ENCODE measurements at places on chromosomes 4 and X.

DNA sequence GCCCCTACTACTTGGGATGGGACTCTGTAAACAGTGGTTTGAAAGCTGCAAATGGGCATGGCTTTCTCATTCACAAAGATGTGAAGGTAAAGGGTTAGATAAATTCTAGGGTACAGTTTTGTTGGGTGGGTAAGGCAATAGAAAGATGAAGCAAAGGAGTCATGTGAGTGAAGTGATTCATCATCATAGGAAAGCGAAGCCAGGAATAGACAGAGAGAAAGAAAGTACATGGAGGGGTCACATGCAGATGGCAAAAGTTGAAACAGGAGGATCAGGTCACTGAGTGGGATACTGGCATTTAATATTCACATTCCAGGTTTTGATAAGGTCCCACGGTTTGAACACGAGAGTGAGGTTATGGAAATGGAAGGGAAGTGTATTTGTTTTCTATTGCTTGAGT is 8.2 kb upstream of the ABCG2 start:
- DNase-seq: no peak

DNA sequence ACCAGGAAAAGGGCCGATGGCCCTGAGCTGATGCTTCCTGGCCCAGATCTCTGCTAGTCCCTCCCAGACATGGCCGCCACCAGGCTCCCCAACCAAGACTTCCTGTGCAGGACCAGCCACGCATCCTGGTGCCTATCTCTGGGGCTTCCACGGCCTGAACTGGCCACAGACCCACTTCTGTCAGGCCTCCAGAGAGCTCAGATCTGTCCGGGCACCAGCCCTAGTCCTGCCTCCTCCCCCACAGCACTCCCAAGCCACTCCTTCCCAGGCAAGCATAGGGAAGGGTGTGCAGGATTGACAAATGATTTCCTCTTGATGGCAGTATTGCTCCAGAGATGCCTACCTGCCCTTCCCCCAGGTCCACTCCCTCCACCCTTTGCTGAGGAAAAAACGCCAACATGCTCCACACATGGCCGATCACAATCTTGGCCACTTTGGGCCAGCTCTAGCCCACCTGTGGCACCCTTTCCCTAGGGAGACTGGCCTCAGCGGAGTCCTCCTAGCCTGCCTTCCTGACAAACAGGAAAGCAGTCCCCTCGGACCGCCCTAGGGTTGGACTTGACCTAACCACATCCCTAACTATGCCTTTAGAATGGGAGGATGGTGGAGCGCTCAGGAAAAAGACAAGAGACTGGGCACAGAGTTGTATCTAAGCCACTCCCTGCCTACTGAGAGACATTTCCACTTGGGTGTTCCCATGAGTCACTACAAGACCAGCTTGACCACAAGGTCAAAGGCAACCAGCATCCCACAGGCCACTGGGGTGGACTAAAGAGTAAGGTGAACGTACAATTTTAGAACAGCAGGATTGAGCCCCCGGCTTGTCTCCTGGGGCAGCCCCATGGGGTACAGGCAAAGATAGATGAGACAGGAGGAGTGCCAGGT is 277.5 kb upstream of the AGTR2 start:
- DNase-seq: no peak

DNA sequence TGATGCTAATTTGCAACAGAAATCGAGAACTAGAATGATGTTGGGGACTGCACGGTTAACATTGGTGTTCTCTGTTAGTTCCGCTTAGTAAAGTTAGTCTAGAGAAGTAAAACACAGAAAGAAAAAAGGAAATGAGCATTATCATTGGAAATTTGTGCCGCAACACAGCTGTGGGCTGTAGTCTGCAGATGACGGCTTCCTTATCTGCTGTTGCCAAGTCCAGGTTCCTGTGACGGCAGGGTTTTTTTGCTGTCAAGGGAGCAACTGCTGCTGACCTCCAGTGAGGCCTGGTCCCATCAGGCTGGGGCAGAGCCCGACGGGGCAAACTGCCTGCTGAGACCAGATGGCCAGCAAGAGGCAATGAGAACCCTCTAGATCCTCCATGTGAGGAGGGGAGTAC is 38.9 kb upstream of the PHEX start:
- DNase-seq: peak; percentile 5

DNA sequence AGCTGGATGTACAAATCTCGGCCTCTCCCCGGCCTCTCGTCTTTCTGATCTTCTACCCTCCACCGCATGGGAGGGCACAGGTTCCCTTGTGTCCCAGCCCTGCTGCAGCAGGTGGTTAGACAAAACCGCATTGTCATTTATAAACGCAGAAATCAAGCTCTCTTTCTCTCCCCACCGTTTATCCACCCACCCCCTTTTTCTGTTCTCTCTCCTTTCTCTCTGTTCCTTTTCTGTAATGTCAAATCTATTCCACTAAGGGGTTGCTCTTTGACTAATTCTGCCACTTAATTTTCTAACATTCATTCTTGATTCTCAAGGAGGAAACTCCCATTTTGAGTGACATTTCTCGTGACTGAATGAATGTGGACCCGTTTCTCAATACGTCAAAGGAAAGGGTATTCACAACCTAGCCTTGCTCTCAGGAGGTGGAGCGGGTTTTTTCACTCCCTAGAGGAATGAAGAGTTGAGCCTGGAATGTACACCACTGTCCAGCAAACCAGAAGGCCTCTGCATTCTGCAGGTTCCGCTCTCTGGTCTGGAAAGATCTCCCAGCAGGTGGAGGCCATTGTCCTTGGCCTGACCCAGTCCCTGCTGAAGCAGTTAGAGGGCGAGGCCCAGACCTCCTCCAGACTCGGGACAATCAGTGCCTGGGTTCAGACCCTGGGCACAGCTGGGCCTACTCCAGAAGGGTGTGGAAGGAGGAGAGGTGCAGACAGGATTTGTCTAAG is 70.9 kb upstream of the ENPP6 start:
- no peak for DNase-seq

DNA sequence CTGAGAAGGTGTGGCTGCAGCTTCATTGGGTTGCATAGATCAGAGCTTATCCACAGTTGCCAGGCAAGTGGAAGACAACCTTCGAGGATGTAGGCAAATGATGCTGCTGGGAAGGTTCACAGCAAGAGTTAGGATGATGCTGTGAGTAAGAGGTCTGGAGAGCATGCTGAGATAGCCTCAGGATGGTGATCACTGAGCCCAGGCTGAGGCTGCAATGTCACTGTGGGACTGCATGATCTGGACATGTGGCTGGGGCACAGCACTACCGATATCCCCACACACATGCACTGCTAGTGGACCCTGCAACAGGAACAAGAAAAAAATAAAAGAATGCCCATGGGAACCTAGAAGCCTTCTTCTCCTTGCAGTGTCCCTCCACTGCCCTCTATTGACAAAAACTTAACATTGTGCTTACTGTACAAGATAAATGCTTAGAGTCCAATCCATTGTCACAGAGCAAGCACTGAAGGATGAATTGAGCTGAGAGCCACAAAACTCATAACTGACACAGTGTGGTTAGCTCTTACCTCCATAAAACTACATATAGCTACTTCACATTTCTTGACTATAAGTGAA is 105.6 kb downstream of the CNKSR2 start:
- no peak for DNase-seq

DNA sequence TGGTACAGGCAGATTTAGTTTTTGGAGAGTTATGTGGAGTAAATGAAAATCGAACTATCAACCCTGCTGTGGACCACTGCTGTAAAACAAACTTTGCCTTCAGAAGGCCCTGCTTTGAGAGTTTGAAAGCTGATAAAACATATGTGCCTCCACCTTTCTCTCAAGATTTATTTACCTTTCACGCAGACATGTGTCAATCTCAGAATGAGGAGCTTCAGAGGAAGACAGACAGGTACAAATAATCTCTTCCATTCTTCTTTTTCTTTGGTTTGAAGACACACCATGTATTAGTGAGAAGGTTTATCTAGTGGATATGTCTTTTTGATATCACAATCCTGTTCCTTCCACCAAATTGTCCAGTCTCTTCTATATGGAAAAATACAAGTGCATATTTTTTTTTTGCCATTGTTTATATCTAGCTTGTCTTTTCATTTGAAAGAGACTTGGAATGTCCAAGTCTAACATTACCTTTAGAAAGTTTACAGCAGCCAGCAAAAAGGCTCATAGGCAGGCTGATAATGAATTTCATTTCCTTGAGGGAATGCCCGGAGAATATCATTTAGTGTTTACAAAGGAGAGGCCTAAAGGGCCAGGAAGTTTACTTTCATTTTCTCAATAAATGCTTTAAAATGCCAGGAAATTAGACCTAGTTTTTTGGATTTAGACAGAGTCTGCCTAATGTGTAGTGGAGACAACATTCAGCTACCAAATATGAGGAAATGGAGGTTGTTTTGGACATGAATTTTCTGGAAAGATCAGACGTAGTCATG is 18.6 kb downstream of the AFM start:
- DNase-seq: no peak

DNA sequence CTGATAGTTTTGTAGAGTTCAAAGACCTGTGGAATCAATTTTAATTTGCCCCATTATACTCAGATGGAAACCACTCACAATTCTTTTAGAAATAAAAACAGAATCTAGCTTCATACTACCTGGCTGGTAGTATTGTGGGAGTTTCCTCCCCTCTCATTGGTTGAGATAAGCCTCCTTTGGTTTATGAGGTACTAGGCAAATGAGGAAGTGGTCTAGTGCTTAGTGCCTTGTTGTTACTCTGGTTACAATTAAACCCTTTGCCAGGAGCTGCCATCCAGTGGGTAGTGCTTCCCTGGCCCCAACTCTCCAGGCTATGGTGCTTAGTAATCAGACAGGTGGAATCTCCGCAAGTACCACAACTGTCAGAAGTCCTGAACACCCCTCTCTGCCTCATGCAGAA is 118.3 kb downstream of the CDKL5 start:
- DNase-seq: no peak

GRCh38 chr4:61079976-61080375 is 120.2 kb upstream of the ADGRL3 start:
- no peak for DNase-seq

DNA sequence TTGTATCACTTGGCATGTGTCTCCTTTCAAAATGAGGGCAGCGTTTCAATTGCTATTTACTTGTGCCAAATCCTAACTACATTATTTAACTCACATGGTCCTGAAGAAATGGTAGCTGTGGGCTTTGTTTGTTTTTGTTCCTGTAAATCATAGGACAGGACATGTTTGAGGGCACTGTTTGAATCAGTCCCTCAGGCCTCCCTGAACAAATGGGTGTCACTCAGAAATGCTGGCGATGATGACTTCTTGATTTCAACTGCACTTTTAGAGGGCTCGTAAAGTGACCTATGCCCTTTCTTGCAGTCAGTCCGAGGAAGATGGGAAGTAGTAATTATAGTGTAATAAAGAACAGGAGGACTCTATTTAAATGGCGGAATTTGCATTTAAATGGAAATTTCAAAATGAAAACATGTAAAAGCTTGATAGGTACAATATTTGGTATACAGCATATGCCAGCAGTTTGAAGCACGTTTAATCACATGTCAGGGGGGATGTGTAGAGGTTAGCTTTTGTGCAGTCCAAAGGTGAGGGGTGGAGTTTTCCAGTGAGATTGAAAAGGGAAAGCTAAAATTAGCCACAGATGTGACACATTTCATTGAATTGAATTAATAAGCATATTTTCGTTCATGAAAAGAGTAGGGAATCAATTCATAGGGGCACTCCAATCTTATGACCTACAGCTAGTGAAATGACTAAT is 1958.7 kb upstream of the IGFBP7 start:
- no peak for DNase-seq

- no peak for DNase-seq
These were observed 52.6 kb upstream of the PDHA1 start for GRCh38 chrX:19291086-19291485.

DNA sequence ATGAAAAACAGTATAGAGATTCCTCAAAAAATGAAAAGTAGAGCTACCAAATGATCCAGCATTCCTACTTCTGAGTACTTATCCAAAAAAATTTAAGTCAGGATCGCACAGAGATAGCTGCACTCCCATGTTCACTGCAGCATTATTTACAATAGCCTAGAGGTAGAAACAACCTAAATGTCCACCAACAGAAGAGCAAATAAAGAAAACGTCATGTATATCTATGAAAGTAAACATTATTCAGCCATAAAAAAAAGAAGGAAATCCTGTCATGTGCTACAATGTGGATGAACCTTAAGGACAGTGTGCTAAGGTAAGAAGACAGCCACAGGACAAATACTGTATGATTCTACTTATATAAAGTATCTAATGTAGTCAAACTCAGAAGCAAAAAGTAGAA is 12.4 kb downstream of the THOC2 start:
- DNase-seq: no peak

DNA sequence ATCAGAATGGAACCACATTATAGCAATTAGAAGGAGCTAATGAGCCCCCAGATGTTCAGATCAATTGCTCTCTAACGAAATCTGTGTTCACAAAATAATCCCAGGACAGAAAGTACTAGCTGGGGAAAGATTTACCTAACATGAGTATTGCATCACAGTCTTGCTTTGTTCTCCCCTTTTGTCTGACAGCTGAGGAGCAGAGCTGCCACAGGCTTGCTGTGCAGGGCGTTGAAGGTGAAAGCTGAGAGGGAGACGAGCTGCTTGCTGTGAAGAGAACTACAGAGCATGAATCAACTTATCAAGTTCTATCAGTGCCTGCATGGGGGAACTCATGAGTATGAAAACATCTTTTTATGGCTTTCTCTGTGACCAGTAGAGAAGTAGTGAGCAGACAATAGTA is 441.2 kb downstream of the CENPC start:
- no peak for DNase-seq

GRCh38 chr4:150173982-150174398 is 95.7 kb downstream of the DCLK2 start:
- DNase-seq: no peak

GRCh38 chr4:119525005-119525749 is 103.4 kb downstream of the PDE5A start:
- no peak for DNase-seq

DNA sequence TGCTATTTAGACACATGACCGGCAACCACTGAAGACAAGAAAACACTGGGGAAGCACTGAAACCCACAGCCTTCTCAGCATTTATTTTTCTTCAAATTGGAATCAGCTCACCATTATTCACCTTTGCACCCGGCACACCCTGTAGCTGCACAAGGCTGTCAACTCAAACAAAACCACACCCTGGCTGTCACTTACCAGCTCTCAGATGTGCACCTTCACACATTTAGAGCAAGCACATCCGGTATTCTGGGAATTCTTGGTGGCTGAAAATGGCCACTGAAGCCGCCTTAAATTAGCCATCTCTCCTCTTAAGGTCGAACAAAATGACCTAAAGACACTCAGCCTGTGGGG is 5.9 kb downstream of the ZFYVE28 start:
- DNase-seq: no peak

DNA sequence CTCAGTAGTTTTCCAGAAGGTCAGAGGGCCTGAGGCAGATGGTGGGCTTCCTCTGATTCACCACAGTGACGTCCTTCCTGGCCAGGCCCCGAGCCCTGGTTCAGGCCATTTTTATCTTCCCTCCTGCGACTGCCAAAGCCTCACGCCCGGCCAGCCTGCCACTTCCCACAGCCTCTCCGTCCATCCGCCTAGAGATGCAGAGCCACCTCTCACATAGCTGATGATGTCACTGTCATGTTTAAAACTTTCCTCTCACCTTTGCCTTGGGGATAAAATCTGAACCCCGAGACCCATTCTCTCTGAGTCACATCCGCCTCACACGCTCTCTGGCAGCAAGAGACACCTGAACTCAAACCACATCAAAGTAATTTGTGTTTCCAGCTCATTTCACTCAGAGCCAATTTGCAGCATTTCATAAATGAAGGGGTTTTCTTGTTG is 175.3 kb downstream of the QDPR start:
- DNase-seq: no peak

- peak; percentile 61 for DNase-seq
These were observed 9.5 kb downstream of the RBPJ start for GRCh38 chr4:26330186-26330787.

GRCh38 chr4:174521800-174522182 is 497 bp downstream of the HPGD start:
- no peak for DNase-seq
